ENCODE measurements at places on chromosomes 2 and 18. TPM values are rescaled to one million over a fixed set of nuclear protein-coding genes. Genes with fewer than 3 reads are reported as not detected.

The MARCO gene
- not detected for total RNA-seq

The PLEK gene
- total RNA-seq: 23.0 TPM

The KCNG3 gene
- total RNA-seq: 0.07 TPM

The ZSWIM2 gene
- total RNA-seq: not detected

The RPIA gene
- 70.2 TPM for total RNA-seq

The GCFC2 gene
- total RNA-seq: 28.4 TPM

The GNAL gene
- 0.04 TPM for total RNA-seq

The TTN gene
- 0.80 TPM for total RNA-seq

The UGT1A10 gene
- total RNA-seq: not detected

All from CD8-positive, alpha-beta memory T cell (primary cell).